ENCODE measurements at places on chromosomes 2 and 18. TPM values are rescaled to one million over a fixed set of nuclear protein-coding genes. Genes with fewer than 3 reads are reported as not detected.

GRCh38 chr2:127081826-127082633 lies 24.9 kb downstream of the BIN1 start:
- no peak overlapping the region for H3K4me3 ChIP-seq
- H3K27ac ChIP-seq, result peak overlapping the region; percentile 86
- H3K4me1 ChIP-seq, result peaks cover 79% of the 10 kb centered on the region
- no peaks in the 10 kb centered on the region for H3K27me3 ChIP-seq
- H3K36me3 ChIP-seq, result no peaks in the 10 kb centered on the region

GRCh38 chr18:39647627-39648534 lies 2082.3 kb upstream of the CELF4 start:
- peak; percentile 55 for DNase-seq
- no peak overlapping the region for H3K27ac ChIP-seq
- H3K4me3 ChIP-seq, result no peak overlapping the region

DNA sequence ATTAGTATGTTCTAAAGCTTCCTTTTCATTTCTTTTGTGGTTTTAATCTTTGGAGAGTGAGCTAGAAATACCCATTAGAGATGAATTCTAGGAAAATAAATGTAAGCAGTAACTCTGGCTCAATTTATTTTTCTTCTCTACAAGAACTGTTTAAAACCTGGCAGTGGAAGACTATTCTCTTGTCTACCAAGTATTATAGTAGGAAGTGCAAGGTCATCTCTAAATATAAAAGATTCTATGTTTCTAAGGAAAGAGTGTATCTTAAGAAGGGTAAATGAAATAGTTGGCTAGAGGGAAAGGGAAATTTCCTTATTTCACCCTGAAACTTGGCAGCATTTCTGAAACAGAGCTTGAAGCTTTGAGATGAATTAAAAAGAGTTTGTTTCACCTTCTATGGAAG lies 35.5 kb downstream of the PLCL1 start:
- no peak for DNase-seq
- peaks cover 4% of the 10 kb centered on the region for H3K4me1 ChIP-seq
- no peaks in the 10 kb centered on the region for H3K36me3 ChIP-seq

CIDEA gene
- total RNA-seq, result not detected

C2orf81 gene
- 0.72 TPM for total RNA-seq

DSEL gene
- 157 TPM for total RNA-seq

All from osteoblast (primary cell).